ENCODE measurements at places on chromosomes 16 and 17. TPM values are rescaled to one million over a fixed set of nuclear protein-coding genes. Genes with fewer than 3 reads are reported as not detected.

DNA sequence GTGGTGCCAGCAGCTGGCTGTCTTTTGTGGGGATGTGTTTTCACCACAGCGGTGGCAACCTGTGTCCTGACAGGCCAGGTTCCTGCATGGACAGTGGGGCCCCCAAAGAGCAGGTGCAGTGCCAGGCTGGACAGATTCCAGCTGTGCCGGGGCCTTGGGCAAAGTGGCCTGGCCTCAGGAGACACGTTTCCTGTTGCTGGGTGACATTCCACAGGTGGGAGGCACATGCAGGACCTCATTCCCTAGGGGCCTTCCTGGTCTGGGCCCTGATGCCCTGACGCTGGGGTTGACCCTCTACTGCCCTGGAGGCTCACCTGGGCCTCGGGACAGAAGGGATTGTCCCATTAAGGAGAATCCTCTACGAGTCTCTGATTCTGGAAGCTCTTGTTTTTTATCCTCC is 182.4 kb downstream of the RAB11FIP4 start:
- no peak for DNase-seq

DNA sequence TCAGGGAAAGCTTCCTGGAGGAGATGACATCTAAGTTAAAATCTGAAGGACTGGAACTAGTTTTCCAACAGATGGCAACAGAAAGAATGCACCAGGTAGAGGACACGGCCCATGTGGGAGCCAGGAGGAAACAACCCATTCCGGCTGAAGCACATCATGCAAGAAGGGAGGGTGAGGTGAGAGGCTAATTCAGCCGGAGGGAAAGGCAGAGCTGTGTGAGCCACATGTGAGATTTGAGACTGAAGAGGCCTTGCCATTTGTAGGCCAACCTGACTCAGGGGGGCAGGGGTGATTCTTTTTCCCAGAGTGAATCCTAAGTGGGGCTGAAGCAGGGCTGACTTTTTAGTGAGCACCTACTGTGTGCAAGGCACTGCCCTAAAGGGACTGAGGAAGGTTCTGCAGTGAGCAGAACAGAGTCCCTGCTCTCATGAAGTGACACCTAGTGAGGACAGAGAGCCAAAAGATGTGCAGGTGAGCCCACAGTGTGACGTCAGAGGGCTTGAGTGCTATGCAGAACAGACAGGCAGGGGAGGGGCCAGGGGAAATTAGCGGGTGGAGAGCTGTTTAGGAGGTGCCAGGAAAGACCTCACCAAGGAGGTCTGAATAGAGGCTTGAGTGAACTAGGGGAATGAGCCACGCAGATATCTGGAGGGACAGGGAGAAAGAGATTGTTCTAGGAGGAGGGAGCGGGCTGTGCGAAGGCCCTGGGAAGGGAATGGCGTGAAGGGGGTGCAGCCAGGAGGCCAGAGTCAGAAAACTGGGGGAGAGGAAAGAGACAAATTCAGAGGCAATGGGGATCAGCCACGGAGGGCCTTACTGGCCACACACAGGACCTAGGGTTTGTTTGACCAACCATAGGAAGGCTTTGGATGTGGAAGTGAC is 19.8 kb upstream of the IL21R start:
- DNase-seq = no peak

DNA sequence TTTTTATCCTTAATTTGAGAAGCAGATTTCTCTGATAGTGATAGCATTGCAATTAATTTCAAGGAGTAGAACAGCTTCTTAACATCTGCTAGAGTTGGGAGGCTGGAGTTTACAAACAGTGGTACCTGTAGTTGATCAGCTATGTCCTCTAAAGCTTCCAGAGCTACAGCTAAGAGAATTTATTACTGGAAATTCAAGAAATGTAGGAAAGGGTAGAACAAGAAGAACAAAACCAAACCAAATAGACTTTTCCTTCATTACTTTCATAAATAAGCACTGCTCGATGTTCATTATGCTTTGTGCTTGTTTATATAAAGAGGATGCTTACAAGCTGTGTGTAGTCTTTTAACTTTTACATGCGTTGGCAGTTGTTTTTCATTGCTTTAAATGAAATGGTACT is 333.6 kb upstream of the TBX2 start:
- no peak for DNase-seq

The VWA3A gene
- not detected for total RNA-seq

Measured in IMR-90 (cell line).